Regular cardiac myocyte (primary cell): ENCODE measurements at places on chromosomes 1 and 21. TPM values are rescaled to one million over a fixed set of nuclear protein-coding genes. Genes with fewer than 3 reads are reported as not detected.

RIMS3 gene
- 0.38 and 0.85 TPM in 2 replicates for total RNA-seq

ARHGAP30 gene
- not detected in 2 replicates for total RNA-seq

NOTCH2 gene
- 143 and 164 TPM in 2 replicates for total RNA-seq

NIPAL3 gene
- 59.4 and 66.8 TPM in 2 replicates for total RNA-seq

OR2T35 gene
- total RNA-seq = not detected in 2 replicates

MIS18A gene
- 5.9 and 21.5 TPM in 2 replicates for total RNA-seq

EPS8L3 gene
- total RNA-seq = not detected in 2 replicates

USH2A gene
- total RNA-seq = not detected in 2 replicates
